ENCODE measurements at places on chromosomes 2 and 18.

- no peak for DNase-seq
Measured at GRCh38 chr18:50356036-50356945, 18.6 kb upstream of the SKA1 start.

DNA sequence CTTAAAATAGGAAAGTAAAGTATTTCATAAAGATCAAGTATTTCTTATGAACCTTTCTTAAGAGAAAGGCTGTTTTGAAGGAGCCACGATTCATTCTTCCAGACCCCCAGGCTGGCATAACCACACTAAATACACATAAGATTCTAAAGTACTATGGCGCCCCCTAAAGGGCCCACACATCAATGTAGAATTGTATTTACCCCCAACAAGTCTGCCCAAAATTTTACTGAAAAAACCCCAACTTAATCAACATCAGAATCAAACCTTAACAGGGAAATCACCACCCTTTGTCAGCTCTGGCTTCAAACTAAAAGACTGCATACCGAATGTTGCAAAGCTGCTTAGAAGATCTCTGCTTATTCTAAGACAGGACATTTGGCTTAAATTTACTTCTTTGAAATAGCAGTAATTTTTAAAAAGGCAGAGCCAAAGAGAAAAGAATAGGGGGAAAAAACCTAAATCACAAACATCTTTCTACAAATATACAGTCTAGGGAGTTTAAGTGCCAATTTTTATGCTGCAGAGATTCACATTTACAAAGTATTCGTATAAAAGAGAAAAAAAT is 20.4 kb upstream of the BCL2 start:
- DNase-seq: peak; percentile 29

GRCh38 chr2:217802876-217803652 is 199.7 kb downstream of the TNS1 start:
- no peak for DNase-seq

GRCh38 chr2:33373986-33374385 is 102.5 kb upstream of the RASGRP3 start:
- no peak for DNase-seq

GRCh38 chr2:202022755-202023154 is 10.9 kb upstream of the FZD7 start:
- no peak for DNase-seq

- no peak for DNase-seq
Measured at GRCh38 chr18:53745224-53745967, 479.1 kb downstream of the MBD2 start.

DNA sequence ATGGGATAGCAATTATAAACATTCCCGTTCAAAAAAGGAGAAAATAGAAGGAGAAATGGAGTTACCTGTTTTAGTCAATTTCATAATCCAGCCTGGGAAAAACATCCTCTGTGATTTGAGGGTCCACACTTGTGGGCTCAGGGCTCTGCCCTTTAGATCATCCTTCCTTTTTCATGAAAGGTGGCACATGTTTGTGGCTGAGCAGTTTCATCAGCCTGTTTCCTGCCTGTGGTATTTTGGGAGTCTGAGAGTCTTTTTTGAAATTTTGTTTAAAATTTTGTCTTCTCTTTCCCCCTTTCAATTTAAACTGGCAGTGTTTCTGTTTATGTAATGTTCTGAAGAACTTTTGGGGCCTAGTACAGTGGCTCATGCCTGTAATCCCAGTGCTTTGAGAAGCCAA is 84.0 kb downstream of the KIAA1328 start:
- no peak for DNase-seq

DNA sequence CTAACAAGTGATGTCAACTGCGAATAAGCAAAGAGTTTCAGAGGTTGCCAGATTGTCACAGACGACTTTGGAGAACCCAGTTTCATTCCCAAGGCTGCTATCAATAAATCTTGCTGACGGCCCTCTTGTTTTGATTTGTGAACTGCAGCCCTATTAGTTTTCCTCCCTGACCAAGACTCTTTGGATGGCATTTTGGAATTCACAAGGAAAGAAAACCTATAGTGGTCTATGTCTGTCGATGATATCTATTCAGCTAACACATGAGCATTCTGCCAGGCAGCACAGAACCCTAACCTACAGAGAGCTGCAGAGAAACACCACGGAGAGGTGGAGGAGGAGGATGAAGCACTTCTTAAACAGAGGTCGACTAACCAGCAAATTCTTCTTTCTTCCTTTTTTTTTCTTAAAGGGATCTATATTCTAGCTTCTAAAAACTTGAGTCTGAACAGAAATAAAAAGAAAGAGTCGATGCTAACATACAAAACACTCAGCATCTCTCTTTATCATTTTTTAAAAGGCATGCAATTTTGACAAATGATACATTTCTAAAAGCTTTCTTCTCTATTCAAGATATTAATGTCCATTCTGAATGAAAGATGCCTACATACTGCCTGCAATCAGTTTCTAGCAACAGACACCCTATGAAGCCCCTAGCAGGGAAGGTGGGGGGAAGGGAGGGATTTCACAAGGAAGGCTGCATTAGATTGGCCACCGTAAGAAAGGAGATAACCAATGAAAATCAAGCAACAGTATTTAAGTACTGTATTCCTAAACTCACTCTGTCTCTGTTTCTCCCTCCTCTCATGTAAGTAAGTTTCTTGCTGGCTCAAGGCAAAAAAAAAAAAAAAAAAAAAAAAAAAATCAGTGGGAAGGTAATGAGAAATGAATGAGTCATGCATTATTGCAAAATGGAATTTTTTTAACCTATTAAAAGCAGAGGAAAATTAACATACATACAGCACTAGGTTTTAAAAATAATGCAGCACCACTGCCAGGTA is 83.0 kb upstream of the CHRNA1 start:
- DNase-seq: no peak

DNA sequence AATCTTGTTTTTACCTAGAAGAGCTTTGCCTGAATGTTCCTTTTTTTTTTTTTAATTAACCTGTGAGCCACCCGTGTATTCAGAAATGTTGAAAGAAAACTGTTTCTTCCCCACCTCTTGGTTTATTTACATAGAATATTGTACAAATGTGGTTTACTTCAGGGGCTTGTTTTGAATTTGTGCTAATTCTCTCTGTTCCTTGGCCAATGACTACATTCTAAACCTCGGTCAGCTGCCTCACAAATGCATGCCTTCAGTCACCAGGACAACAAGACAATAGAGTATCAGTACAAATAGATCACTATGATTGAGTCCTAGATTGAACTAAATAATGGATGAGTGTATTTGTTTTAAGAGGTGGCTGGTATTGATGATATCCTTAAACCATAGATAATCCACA is 36.0 kb downstream of the AGFG1 start:
- no peak for DNase-seq

DNA sequence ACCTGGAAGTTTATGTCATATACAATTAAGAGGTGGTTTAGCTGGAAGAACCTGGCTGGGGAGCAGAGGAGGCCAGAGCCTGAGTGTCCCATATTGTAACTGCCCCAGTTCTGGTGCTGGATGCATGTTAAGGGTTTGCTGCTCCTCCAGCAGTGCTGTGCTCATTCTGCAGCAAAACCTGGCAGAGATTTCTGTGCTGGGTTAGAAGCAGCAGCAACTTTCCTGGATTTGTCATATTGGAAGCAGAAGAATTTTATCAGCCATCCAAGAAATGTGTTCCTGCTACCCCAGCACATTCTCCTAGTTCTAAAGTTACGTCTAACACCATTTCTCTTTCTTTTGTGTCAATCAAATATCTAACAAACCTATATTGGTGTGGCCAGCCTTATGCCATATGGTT is 284.1 kb downstream of the TDRD15 start:
- DNase-seq: no peak

- no peak for DNase-seq
Measured at GRCh38 chr18:28723506-28723905, 546.6 kb upstream of the CDH2 start.

GRCh38 chr2:9780368-9781130 is 62.7 kb upstream of the TAF1B start:
- peak; percentile 38 for DNase-seq

- no peak for DNase-seq
Measured at GRCh38 chr2:9430316-9431293, 7.2 kb downstream of the CPSF3 start.

GRCh38 chr2:73114273-73114867 is 1.6 kb upstream of the RAB11FIP5 start:
- no peak for DNase-seq

- no peak for DNase-seq
Measured at GRCh38 chr2:863732-864450, 86.8 kb upstream of the SNTG2 start.
